ENCODE measurements at places on chromosomes 6 and 20.

- peak; percentile 62 for DNase-seq
These were observed 1.5 kb upstream of the TUBB2B start for GRCh38 chr6:3228771-3229565.

DNA sequence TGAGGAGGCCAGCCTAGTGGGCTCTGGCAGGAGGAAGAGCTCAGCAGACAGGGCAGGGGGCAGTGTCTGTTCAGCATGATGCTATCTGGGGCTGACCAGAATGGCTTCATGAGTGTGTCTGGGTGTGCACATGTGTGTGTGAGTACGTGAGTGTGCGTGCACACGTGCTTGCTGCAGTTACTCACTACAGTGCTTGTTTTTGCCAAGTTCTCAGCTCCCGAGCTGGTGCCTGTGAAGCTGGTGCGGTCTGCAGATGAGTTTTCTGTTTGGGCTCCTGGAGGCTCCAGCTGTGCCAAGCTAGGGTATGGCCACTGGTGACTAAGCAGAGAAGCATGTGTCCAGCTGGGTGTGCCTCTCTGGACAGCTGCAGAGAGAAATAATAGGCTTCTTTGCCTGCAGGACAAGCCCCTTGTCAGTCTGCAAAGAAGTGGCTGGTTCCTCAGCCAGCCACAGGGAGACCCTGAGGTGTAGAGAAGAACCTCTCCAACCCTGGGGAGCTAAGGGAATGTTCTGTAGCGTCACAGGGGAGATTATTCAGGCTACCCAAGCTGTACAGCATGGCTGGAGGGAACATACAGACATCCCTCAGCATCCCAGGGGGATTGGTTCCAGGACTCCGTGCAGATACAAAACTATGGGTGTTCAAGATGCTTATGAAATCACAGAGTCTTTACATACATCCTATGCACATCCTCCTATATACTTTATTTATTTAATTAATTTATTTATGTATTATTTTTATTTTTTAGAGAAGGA is 40.2 kb upstream of the FAM50B start:
- no peak for DNase-seq

GRCh38 chr20:39010496-39010895 is 48.4 kb downstream of the DHX35 start:
- no peak for DNase-seq

DNA sequence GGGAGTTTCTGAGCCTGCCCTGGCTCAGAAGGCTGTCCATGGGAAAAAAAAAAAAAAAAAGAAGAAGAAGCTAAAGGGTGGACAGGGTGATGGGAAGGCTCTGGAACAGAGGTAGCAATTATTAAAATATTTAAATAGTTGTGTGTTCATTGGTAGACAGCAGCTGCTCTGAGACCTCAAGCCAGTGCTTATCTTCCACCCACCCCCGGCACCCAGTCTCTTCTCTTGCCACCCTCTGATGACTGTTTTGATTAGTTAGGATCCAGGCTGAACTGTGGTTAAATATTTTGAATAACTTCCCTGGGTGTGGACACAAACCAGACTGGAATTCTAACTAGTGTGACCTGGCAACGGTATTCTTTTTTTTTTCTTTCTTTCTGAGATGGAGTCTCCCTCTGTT is 16.9 kb upstream of the SRSF3 start:
- DNase-seq = no peak

DNA sequence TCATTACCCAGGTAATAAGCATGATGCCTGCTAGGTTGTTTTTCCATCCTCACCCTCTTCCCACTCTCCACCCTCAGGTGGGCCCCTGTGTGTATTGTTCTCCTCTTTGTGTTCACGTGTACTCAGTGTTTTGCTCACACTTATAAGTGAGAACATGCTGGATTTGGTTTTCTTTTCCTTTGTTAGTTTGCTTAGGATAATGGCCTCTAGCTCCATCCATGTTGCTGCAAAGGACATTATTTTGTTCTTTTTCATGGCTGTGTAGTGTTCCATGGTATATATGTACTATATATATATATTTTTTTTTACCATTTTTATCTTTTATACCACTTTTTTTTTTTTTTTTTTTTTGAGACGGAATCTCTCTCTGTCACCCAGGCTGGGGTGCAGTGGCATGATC is 71.9 kb downstream of the RSPH3 start:
- DNase-seq = no peak

- DNase-seq = no peak
These were observed 101.7 kb upstream of the RAB32 start for GRCh38 chr6:146441907-146442306.

GRCh38 chr20:13681248-13682125 is 42.8 kb upstream of the TASP1 start:
- DNase-seq = peak; percentile 38

DNA sequence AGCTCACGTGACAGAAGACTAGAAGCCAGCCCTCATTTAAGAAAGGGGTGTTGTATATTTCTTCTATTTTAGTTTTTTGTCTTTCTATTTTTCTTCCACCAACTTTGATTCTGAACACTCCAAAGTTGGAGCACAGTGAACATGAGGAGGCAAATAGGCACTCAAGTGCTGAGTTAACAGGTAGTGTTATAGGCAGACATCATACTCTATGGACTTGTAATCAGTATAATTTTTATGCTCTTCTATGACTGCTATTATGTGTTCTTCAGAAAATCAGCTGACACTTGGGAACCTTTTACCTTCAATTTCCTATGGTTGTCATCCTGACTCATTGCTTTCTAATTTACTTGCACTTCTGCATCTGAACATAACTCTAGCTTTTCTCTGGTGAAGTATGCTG is 396.3 kb upstream of the EYS start:
- no peak for DNase-seq

DNA sequence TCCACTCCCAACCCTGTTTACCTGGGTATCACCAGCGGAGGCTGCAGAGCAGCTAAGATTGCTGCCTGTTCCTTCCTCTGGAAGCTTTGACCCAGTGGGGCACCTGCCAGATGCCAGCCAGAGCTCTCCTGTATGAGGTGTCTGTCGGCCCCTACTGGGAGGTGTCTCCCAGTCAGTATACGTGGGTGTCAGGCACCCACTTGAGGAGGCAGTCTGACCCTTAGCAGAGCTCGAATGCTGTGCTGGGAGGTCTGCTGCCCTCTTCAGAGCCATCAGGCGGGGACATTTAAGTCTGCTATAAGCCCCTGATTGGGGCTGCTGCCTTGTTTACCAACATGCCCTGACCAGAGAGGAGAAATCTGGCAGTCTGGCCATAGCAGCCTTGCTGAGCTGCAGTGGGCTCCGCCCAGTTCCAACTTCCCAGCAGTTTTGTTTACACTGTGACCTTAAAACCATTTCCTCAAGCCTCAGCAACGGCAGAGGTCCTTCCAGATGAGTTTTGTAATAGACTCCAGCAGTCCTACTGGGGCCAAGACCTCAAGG is 2.8 kb downstream of the RAET1E start:
- DNase-seq = no peak

DNA sequence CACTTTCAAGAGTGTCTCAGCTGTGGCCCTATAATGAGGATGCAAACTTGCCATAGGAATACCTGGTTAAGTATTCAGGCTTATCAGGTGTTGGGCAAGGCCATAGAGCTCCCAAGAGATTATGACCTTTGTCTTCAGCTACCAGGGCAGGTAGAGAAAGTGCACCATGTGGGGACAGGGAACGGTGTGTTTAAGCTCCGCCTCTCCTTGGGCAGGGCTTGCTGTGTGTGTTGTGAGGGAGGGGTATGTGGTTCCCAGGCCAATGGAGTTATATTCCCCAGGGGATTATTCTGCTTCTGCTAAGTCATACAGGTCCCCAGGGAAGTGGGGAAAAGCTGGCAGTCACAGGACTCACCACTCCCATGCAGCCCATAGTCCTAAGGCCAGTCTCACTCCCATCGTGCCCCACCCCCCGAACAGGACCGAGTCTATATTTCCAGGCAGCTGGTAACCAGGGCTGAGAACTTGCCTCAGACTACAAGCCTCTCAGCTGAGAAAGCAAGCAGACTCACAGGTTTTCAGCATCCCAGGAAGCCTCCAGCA is 660.2 kb downstream of the HTR1B start:
- DNase-seq = no peak

GRCh38 chr6:139230391-139230840 is 61.4 kb downstream of the TXLNB start:
- DNase-seq = no peak

GRCh38 chr6:111769365-111770152 is 103.7 kb downstream of the FYN start:
- no peak for DNase-seq

GRCh38 chr6:52285177-52286068 is 881 bp upstream of the MCM3 start:
- no peak for DNase-seq

DNA sequence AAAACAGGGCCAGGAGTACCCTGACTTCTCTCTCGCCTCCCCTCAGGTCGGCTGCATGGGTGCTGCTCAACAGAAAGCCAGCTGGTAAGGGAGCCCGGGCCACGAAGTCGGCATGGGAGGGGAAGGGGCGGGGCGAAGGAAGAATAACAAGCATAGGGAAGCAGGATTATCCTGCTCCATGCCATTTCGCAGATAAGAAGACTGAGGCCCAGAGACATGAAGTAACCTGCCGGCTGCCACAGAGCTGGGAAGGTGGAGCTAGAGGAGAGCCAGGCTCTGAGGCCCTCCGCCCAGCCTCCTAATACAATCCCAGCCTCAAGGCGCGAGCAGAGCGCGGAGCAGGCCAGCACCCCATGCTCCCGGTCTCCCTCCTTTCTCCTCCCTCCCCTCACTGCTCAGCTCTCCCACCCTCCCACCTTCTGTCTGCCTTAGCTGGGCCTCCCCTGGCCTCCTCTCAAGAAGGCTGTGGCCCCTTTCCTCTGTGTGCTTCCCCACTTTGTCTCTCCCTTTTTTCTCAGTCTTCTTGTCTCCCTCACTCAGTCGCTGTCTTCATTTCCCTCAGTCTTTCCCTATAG is 13.2 kb upstream of the HMGA1 start:
- no peak for DNase-seq

DNA sequence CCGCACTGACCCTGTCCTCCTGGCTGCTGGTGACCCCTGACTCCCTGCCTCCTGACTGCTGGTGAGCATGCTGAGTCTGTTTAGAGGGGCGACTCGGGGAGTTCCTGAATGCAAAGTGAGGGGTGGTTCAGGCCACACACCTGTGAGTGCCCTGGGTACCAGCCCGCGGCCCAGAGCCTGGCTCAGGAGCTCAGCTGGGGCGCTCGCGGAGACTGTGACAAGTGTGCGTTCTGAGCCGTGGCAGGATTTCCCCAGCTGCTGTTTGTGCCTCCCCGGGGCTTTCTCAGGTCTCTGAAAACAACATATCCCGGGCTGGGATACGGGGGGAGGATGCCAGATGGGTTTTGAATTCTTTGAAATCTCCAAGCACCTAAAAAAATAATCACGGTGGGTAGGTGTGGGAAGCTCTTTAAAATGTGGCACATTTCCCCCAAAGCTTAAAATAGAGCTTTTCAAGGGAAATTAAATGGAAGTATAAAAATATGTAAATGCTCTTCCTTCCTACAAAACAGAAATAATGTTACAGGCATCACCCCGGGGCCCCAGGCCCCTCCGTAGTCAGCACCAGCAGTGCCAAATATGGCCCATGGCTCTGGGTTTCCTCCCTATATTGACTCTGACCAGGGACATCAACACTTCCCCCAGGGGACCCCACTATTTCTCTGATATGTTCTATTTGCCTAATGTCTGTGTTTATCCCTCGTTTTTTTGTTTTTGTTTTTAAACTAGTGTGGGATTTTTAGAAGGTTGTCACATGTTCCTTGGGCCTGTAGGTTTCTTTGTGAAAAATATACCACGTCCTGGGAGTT is 49.9 kb upstream of the TAGAP start:
- peak; percentile 77 for DNase-seq

- no peak for DNase-seq
These were observed 16.2 kb upstream of the RNF39 start for GRCh38 chr6:30091577-30092381.

DNA sequence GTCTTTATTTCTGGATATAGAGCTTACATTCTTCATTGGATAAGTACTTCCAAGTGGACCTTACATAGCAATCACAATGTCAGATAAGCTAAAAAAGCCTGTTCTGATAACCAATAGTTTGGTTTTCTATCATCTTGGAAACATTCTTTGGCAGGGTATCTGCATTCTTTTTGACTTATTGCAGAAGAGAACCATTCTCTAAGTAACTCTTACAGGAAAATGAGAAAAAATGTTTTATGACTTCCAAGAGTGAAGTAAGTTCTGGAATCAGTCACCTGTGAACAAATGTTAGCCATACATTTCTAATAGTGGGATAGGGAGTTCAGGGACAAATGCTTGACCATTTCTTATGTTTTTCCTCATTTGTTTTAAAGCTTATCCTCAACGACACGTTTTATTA is 564.0 kb downstream of the CD109 start:
- DNase-seq = no peak

DNA sequence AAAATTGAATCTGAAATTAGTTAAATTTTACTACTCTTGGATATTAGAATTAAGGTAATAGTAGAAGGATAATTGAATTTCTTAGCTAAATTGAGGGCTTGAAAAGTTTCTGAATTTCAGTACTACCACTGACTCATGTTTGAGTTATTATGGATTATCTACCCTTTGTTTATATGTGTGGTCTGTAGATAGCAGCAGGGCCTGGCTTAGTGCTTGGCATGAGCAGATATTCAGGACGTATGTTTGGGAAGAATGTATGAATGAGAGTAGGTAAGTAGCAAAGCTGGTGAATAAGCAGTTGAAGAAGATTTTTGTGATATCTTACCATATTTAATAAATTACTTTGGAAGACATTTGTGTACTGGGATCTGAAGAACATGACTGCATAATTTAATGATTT is 152.7 kb downstream of the MACROD2 start:
- DNase-seq = no peak

DNA sequence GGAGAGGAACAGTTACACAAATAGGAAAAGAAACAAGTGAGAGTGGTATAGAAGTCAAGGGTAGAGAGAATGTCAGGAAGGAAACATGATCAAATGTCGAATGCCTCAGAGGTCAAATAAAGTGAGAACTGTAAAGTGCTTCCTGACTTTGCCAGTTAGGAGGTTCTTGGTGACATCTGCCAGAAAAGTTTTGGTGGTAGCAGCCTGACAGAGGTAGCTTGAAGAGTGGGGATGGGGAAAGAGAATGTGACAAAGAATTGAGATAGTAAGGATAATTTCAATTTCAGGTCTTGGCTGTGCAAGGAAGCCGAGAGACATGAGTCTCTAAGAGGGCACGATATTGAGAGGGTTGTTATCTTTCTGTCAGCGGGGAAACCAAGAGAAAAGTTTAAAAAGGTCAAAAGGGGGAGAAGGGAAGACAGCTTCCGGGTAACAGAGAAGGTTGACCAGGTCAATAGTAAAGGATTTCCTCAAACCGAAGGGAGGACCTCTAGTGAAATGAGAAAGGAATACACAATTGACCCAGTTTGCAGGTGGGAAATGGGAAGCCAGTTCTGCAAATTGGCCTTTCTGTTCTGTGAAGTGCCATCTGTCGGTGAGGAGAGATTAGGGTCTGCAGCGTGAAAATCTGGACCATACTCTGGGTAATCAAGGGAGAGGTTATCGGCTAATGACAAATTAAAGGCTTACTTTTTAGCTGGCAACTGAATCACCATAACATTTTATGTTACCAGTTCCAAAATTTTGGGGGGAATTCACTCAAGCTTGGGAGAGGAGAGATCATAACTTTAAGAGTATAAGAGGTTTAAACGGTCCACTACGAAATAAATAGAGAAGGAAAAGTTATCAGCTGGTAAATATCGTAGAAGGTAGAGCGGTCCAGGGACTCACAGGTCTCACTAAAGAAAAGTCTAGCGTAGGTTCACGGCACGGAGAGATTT is 973 bp upstream of the BRD2 start:
- no peak for DNase-seq
